HFFc6 (cell line): ENCODE measurements at places on chromosomes 7 and 10. TPM values are rescaled to one million over a fixed set of nuclear protein-coding genes. Genes with fewer than 3 reads are reported as not detected.

- peak; percentile 27 for DNase-seq
Measured at GRCh38 chr7:22700559-22701002, 26.4 kb upstream of the IL6 start.

DNA sequence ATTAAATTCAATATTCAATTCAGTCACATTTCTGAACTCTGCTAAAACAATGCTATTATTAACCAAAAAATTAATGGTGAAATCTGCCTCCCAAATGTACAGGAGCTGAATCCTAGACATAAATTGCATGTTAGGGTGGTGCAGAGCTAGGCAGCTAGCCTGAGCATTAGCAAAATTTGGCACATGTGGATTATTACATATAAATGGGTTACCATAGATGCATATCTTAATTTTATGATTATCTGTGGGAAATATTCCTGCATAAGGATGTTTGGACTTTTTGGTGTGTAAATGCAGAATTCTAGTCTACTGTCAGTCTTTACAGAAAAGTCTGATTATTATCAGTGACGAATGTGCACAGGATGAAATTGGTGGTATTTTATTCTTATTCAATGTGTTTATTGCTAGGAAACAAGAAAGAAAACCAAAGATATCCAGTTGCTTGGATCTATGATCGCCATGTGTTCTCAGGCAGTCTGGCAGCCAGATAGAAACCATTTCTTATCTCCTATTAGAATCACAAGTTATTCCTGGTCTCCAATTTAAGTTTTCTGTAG is 150.7 kb downstream of the POU6F2 start:
- no peak for DNase-seq

DNA sequence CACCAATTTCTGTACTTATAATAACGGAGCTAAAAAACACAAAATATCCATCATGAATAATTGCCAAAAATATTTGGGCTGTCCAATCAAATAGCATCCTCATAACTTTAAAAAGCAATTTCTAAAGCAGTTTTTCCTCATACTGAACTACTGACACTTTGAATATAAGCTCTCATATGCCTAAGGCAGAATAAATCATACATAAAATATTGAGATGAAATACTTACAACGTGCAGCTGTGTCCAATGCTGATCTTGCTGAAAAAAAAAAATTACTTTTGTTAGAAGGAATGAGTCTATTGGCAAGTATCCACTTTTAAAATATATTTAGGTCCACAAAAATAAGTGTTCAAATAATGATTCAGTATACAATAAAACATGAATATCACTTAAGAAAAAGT is 24.2 kb downstream of the FAM3C start:
- DNase-seq, result no peak

DNA sequence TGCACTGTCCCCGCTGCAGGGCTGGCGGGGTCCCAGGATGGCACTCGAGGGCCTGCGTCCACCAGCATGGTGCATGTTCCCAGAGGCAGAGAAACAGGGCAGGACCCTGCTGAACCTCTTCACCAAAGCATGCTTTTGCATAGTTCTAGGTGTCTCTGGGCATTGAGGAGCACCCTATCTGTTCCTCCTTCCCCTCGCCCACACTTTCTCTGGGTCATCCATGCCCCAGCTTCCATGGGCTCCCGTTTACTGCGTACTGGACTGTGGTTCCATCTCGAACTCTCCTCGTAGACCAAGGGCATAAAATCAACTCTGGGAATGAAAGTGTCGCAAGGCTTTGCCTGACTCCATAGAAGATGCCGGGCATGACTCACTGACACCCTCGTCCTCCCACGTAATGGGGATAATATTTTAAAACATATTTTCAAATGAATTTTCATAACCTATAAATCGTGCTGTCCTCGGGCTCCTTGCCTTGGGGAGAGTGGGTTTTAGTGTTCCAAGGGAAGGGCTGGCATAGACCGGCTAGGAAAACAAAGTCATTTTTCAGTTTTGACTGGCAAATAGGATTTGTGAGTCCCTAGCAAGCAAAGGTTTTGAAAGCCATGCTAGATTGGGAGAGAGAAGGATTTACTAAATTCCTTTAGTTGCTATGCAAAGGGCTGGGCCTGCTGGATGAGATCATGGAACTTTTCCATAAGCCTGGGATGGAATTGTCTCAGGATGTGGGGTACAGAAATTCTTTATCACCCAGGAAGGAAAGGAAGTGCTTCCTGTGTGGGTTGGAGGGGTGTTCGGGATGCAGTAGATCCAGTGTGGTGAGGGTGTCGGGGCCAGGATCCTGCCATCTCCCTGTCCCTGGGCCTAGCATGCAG is 498.7 kb upstream of the MKI67 start:
- DNase-seq, result no peak

DNA sequence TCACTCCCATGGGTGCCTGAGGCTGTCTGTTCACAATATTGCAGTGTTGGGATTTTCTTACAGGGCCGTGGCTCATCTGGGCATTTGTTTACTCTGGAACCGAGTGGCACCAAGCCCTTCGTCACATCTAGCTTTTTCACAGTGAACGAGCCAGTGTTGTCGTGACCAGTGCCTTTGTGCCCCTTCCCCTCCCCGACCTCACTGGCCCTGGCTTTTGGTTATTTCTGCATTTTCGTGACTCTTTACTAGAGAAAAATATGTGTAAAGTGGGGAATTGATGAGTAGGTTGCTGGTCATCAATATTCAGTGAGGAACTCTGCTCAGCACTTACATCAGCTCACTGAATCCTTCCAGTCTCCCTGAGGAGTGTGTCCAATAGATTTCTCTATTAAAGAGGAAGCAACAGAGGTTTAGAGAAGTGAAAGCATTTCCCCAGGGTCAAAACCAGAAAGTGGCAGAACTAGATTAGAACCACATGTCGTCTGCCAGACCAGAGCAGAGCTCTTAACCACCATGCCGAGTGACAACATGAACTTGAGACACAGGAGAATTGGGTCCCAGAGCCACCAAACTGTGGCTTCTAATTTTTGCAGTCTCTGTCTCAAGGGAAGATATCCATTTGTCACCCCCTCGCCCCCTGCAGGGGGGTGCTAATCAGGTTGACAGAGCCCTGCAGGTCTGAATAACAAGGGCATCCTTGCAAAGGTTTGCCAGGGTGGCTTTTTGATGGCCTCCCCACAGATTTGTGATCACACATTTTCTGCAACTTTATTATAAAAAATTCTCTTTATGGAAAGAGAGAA is 125.3 kb downstream of the CHN2 start:
- no peak for DNase-seq

DNA sequence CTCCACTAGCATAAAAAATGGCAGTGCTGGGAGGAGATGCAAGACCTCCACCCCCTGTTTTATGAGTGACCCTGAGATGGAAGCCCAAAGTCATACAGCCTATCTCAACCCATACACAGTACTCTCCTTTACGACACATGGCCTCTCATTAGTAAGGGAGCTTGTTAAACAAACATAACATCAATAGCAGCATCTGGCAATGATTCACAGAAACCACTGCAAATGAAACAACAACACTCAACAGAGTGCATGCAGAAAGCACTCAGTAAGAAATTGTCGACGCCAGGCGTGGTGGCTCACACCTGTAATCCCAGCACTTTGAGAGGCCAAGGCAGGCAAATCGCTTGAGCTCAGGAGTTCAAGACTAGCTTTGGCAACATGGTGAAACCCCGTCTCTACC is 27.5 kb upstream of the FIGNL1 start:
- no peak for DNase-seq

- DNase-seq, result no peak
Measured at GRCh38 chr7:21352540-21353387, 75.1 kb upstream of the SP4 start.

- no peak for DNase-seq
Measured at GRCh38 chr7:154914308-154914995, 88.5 kb downstream of the PAXIP1 start.

DNA sequence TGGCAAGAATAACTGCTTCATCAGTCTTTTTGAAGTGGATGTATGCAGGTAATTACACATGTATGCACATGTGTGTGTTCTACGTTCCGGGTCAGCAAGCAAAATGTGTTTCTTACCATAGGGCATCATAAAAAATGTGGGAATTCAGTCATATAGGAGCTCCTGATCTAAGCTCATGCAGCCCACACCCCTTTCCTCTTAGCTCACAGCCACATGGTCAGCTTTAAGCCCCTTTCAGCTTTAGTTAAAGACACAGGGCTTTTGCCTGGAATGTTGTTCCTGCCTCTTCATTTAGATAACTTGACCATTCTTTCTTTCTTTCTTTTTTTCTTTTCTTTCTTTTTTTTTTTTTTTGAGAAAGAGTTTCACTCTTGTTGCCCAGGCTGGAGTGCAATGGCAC is 258.1 kb downstream of the RPS24 start:
- DNase-seq, result no peak

DNA sequence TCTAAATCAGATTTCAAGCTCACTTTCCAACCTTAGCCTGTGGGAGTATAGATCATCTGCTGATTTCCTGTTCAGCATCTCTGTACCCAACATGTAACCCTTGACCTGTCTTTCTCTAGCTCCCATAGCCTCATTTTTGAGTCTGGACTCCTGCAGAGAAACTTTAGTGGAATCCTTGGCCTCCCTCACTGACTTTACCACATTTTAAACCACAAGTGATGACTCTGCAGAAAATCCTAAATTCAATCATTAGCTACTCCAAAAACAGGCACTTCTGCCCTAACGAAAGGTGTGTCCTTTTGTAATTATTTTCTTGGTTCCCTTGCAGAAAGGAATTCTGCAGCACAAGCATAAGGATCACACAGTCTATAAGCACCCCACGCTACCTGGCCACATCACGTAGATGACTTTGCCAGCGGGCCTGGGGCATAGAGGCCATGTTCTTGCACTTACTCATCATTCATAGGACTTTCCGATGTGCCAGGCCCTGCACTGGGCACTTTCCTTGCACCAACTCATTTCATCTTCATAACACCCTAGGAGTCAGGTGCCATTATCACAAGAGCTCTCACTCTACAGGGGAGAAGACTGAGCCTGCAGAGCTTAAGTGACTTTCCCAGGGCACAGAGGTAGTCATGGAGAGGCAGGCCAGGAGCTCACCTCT is 57.2 kb upstream of the OPALIN start:
- DNase-seq, result no peak

- DNase-seq, result no peak
Measured at GRCh38 chr10:78634389-78634815, 434.4 kb upstream of the ZMIZ1 start.

GRCh38 chr7:141263983-141264382 is 190.1 kb downstream of the TMEM178B start:
- DNase-seq, result no peak

GRCh38 chr10:78860260-78860914 is 208.4 kb upstream of the ZMIZ1 start:
- DNase-seq, result no peak

GRCh38 chr7:101405474-101406067 is 42.9 kb downstream of the COL26A1 start:
- DNase-seq, result no peak

DNA sequence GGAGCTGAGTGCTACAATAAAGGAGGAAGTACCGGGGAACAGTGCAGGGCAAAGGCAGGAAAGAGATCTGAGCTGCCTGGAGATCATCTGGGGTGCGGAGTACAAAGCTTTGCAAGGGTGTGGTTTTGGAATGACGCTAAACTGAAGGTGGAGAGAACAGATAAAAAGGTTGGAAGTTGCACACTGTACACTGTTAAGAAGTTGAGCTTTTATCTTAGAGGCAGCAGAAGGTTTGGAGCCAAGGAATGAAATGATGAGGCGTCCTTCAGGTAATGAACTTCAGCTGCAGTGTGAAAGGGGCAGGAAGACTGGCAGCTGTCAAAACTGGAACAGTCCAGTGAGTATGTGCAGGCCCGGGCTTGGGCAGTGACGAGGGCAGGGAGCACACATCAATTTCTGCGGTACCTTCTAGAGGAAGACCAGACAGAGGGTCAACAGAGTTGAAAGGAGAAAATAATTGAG is 7.2 kb upstream of the ANKRD61 start:
- DNase-seq, result no peak

GRCh38 chr7:107560898-107561516 is 2.7 kb downstream of the COG5 start:
- no peak for DNase-seq

DNA sequence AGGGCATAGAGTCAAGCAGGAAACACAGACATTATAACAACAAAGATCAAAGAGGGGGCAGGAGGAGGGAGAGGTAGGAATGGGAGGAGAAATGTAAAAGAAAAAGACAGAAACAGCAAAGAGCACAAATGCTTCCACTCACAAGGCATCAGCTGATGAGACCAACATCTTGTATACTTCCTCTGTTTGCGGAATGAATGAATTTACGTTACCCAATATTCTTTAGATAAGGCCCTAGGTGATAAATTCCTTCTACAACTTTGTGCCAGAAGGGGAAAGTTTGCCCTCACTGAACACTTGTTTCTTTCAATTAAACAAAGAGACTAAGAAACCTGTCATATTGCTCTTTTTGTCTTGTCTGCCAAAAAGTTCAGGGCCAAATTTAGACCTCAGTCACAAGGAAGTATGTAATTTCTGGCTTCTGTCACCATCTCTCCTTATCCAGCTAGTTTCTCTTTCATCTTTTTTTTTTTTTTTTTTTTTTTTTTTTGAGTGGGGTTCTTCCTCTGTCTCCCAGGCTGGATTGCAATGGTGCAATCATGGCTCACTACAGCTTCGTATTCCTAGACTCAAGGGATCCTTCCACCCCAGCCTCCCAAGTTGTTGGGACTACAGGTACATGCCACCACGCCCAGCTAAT is 116.4 kb upstream of the NANOS1 start:
- DNase-seq, result no peak

GRCh38 chr10:100976906-100977305 is 7.6 kb downstream of the SEMA4G start:
- DNase-seq, result no peak

DNA sequence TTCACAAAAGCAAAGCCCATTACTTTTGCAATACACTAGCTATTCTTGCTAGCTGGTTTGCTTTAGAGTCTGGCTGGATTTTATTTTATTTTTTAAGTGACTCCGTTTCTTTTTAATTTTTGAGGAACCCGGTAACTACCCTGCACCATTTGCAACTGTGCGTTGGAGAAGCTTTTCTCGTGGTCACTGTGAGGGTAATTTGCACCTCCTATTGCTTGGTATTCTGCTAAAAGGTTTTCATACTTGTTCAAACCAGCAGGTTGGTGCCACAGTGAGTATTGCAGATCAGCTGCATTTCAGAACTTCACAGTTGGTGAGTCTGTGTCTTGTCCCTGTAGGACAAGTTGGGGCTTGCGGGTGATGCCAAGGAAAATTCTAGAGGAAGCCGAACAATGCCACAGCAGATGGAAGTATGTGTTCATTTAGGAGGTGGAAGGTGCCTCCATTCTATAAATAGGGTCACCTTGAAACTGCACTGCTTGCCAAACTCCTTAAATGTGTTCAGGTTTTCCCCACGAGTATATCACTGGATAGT is 3.9 kb upstream of the NMT2 start:
- DNase-seq, result no peak

SORCS1 gene
- 0.05 to 0.14 TPM in 2 of 3 replicates, not detected in the other for total RNA-seq

SPDYE16 gene
- not detected in 3 replicates for total RNA-seq

RBP4 gene
- not detected in 3 replicates for total RNA-seq

GPC2 gene
- total RNA-seq, result 0.59 to 1.4 TPM (median 0.79 TPM) in 3 replicates

COX19 gene
- 5.5 to 7.4 TPM (median 6.8 TPM) in 3 replicates for total RNA-seq

CACNA2D1 gene
- 32.9 and 35.6 TPM in 2 replicates for total RNA-seq

DLX5 gene
- not detected in 3 replicates for total RNA-seq

PDE6C gene
- not detected in 3 replicates for total RNA-seq

GRID2IP gene
- total RNA-seq, result not detected in 3 replicates

TLX1 gene
- total RNA-seq, result not detected in 3 replicates

CTAGE8 gene
- total RNA-seq, result not detected in 3 replicates

DDC gene
- not detected in 3 replicates for total RNA-seq

SEMA3E gene
- not detected in 3 replicates for total RNA-seq
